ENCODE measurements at places on chromosomes 5 and 9. TPM values are rescaled to one million over a fixed set of nuclear protein-coding genes. Genes with fewer than 3 reads are reported as not detected.

KIF4B gene
- total RNA-seq, result not detected

DNA sequence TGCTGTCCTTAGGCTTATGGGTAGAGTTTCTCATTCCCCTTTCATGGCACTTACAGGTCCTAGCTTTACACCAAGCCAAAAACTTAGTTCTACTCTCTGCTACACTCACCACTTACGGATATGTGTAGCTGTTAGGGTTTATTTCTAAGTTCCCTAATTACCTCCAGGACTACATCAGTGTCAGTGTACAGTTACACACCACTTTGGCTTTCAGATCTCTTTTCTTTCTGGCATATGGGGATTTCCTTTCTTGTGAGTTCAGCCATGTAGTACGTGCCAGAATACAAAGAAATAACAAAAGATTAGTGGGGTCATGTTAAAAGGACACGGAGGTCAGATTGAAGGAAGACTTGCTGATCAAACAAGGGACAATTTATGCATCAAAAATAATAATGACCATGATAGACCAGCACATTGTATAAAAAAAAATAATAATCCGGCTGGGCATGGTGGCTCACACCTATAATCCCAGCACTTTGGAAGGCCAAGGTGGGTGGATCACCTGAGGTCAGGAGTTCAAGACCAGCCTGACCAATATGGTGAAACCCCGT, 41.8 kb downstream of the LYRM7 start:
- no peak overlapping the region for H3K4me3 ChIP-seq
- H3K36me3 ChIP-seq, result no peaks in the 10 kb centered on the region
- H3K4me1 ChIP-seq, result peaks cover 61% of the 10 kb centered on the region
- DNase-seq, result no peak

PDLIM4 gene
- 9.1 TPM for total RNA-seq

- no peak for DNase-seq
- no peak overlapping the region for H3K4me3 ChIP-seq
- no peaks in the 10 kb centered on the region for H3K27me3 ChIP-seq
- peaks cover 5% of the 10 kb centered on the region for H3K4me1 ChIP-seq
- H3K36me3 ChIP-seq, result no peaks in the 10 kb centered on the region
Observed at GRCh38 chr9:130780865-130781504, 54.1 kb upstream of the ABL1 start.

- no peaks in the 10 kb centered on the region for H3K27me3 ChIP-seq
- H3K36me3 ChIP-seq, result no peaks in the 10 kb centered on the region
- peaks cover 32% of the 10 kb centered on the region for H3K4me1 ChIP-seq
- DNase-seq, result no peak
Observed at GRCh38 chr9:133576031-133576874, 32.9 kb downstream of the FAM163B start.

- no peak overlapping the region for H3K27ac ChIP-seq
- no peak overlapping the region for H3K4me3 ChIP-seq
- DNase-seq, result no peak
- H3K36me3 ChIP-seq, result no peaks in the 10 kb centered on the region
Observed at GRCh38 chr5:135042595-135042994, 8.6 kb upstream of the PITX1 start.

DNA sequence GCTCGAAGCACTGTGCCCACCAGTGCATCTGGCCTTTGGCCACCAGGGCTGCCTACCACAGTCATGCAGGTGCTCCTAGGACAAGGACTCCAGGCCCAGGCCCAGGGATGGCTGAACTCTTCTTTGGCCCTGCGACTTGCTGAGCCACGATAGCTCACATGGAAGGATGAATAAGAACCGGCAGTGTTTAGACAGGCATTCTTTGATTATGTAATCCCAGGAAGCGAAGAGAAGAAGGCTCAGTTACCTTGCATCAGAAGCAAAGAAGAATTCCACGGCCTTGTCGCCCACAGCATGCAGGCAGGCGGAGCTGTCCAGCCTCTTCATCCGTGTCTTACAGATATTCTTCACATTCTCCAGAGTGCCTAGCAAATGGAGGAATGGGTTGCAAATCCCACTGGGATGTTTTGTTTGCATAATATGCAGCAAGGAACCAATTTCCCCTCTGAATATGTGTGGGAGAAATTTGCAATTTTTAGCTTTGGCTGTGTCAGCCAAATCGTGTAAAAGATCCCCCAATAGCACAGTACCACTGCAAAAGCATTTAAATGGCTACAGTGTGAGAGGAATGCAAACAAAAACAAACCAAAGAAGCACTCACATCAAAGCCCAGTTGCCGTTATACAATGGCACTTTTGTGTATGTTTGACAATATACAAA, 29.1 kb downstream of the GFPT2 start:
- H3K4me3 ChIP-seq, result no peak overlapping the region
- DNase-seq, result no peak
- no peaks in the 10 kb centered on the region for H3K36me3 ChIP-seq
- H3K4me1 ChIP-seq, result no peaks in the 10 kb centered on the region
- no peaks in the 10 kb centered on the region for H3K27me3 ChIP-seq

DNA sequence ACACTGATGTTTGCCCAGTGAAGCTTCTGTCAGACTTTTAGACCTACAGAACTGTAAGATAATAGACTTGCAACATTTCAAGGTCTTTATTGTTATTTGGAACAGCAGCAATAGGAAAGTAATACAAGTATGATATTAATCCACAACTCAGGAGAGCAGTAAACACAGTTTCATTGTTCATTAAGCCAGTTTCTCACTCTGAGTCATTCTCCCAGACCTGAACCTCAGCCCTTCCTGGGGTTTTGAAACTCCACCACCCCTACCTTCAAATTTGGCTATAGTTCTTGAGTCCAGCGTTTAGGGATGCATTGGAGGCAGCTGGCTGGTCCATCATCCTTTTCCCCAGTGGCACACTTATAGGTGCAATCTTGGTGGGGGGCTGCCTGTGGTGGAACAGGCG, 203.2 kb downstream of the RAB3C start:
- H3K27ac ChIP-seq, result no peak overlapping the region
- no peaks in the 10 kb centered on the region for H3K27me3 ChIP-seq
- H3K36me3 ChIP-seq, result no peaks in the 10 kb centered on the region
- H3K4me3 ChIP-seq, result no peak overlapping the region

- H3K27ac ChIP-seq, result no peak overlapping the region
- H3K36me3 ChIP-seq, result no peaks in the 10 kb centered on the region
- peaks cover 7% of the 10 kb centered on the region for H3K27me3 ChIP-seq
- DNase-seq, result peak; percentile 87
Observed at GRCh38 chr5:176619203-176619568, 9.2 kb upstream of the GPRIN1 start.

GRCh38 chr9:125831054-125831453, 83.9 kb downstream of the PBX3 start:
- no peaks in the 10 kb centered on the region for H3K27me3 ChIP-seq
- peaks cover 13% of the 10 kb centered on the region for H3K4me1 ChIP-seq
- H3K27ac ChIP-seq, result no peak overlapping the region
- no peak for DNase-seq
- H3K4me3 ChIP-seq, result no peak overlapping the region
- H3K36me3 ChIP-seq, result no peaks in the 10 kb centered on the region

DNA sequence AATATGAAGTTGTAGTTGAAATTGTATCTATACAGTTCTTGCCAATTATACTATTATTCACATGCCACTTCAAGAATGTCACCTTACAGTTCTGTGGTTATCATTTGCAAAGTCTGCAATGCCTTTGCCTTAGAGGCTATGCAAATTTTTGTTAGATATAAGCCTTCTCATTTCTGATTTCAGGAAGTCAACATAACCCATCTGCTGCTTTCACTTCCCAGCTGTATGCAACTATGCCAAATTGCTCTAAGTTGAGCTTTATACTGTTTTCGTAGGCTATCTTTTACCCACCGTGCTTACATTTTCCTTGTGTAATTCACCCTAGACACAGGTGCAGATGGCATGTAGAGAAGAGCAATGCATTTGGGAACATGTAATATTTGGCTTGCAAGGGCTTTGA, 1083.0 kb downstream of the CDH9 start:
- no peaks in the 10 kb centered on the region for H3K27me3 ChIP-seq
- H3K27ac ChIP-seq, result no peak overlapping the region
- H3K4me3 ChIP-seq, result no peak overlapping the region
- H3K4me1 ChIP-seq, result no peaks in the 10 kb centered on the region

DNA sequence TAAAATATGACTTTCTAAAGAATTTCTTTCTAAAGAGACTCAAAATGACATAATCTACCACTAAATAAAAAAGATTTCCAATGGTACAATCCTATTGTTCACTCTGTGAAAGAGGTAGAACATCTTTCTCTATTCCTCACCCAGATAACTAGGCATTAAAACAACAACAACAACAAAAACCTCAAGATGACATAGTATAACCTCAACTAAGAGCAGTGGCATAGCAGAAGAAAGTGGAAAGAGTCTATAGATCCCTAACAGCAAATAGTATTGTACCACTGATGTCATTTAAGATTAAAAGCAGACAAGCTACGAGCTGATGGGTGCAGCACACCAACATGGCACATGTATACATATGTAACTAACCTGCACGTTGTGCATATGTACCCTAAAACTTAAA, 29.9 kb downstream of the RAPGEF6 start:
- H3K27me3 ChIP-seq, result no peaks in the 10 kb centered on the region
- no peak overlapping the region for H3K4me3 ChIP-seq
- H3K27ac ChIP-seq, result no peak overlapping the region
- DNase-seq, result no peak
- H3K4me1 ChIP-seq, result peaks cover 5% of the 10 kb centered on the region
